ENCODE measurements at places on chromosomes 3 and 15.

DNA sequence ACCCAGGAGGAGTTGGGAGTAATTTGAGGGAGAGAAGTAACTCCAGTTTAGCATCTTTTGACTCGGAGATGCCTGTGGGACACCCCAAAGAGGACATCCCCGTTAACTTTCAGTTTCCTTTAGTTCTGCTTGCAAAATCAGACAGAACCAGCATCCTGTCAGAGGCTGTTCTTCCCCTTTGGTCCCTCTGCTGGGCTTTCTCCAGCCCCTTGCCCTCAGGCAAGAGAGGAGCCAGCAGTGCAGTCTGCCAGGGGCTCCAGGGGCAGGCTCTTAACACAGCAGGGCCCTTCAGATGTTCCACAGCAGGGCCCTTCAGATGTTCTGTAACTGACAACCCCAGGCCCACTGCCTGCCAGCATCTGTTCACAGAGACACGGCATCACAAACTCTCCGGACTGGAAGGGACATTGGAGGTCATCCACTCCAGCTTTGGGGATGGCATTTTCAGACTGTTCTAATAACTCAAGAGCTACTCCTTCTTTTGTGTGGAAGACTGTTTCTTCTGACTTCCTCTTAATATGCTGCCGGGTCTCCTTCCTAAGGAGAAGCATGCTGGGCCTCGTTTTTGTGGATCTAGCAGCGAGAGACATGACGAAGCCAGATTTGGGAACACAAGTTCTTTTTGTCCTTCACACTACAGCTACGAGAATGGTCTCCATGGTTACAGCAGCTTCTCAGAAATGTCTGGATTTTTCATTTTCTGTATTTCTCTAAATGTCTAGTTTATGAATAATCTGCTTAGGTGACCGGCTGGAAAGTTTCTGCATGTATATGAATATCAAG, 51.9 kb downstream of the KY start:
- no peak for DNase-seq
- H3K27me3 ChIP-seq, result peaks cover 5% of the 10 kb centered on the region
- no peak overlapping the region for H3K27ac ChIP-seq

GRCh38 chr3:3815206-3815605, 16.0 kb downstream of the LRRN1 start:
- H3K4me1 ChIP-seq, result no peaks in the 10 kb centered on the region
- DNase-seq, result no peak
- no peak overlapping the region for H3K4me3 ChIP-seq
- H3K27me3 ChIP-seq, result no peaks in the 10 kb centered on the region
- peaks cover 19% of the 10 kb centered on the region for H3K36me3 ChIP-seq
- H3K27ac ChIP-seq, result no peak overlapping the region

- no peak overlapping the region for H3K27ac ChIP-seq
- H3K36me3 ChIP-seq, result no peaks in the 10 kb centered on the region
- H3K27me3 ChIP-seq, result no peaks in the 10 kb centered on the region
- no peak overlapping the region for H3K4me3 ChIP-seq
- DNase-seq, result no peak
Measured at GRCh38 chr15:67305506-67305905, 50.9 kb downstream of the IQCH start.

- H3K27me3 ChIP-seq, result peaks cover 4% of the 10 kb centered on the region
- no peak overlapping the region for H3K27ac ChIP-seq
- H3K4me3 ChIP-seq, result no peak overlapping the region
- no peaks in the 10 kb centered on the region for H3K36me3 ChIP-seq
Measured at GRCh38 chr3:182259579-182259978, 533.7 kb upstream of the ATP11B start.
